ENCODE measurements at places on chromosomes 2 and 18. TPM values are rescaled to one million over a fixed set of nuclear protein-coding genes. Genes with fewer than 3 reads are reported as not detected.

DNA sequence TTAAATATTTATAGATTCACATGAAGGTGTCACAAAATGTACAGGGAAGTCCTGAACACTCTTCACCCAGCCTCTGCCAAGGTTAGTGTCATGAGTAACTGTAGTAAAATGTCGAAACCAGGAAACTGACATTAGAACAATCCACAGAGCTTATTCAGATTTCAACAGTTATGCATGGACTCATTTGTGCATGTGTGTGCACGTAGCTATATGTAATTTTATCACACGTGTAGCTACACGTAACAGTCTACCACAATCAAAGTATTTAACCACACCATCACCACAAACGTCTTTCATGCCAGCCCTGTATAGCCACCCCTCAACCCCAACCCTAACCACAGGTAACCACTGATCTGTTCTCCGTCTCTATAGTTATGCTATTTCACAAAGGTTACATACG lies 211.7 kb upstream of the REV1 start:
- H3K4me1 ChIP-seq: peaks cover 9% of the 10 kb centered on the region
- no peak overlapping the region for H3K4me3 ChIP-seq
- H3K36me3 ChIP-seq: no peaks in the 10 kb centered on the region
- H3K27ac ChIP-seq: no peak overlapping the region
- no peak for DNase-seq

- H3K27me3 ChIP-seq: no peaks in the 10 kb centered on the region
- no peak overlapping the region for H3K27ac ChIP-seq
- peaks cover 14% of the 10 kb centered on the region for H3K4me1 ChIP-seq
- no peak overlapping the region for H3K4me3 ChIP-seq
- no peaks in the 10 kb centered on the region for H3K36me3 ChIP-seq
Observed at GRCh38 chr2:62209427-62209991, 13.6 kb downstream of the B3GNT2 start.

GRCh38 chr2:69667805-69668382 lies 24.4 kb upstream of the AAK1 start:
- no peaks in the 10 kb centered on the region for H3K27me3 ChIP-seq
- no peaks in the 10 kb centered on the region for H3K36me3 ChIP-seq
- DNase-seq: no peak
- H3K27ac ChIP-seq: no peak overlapping the region
- H3K4me1 ChIP-seq: no peaks in the 10 kb centered on the region

- H3K27me3 ChIP-seq: no peaks in the 10 kb centered on the region
- H3K4me1 ChIP-seq: no peaks in the 10 kb centered on the region
- H3K27ac ChIP-seq: no peak overlapping the region
- no peak for DNase-seq
Observed at GRCh38 chr2:184890311-184890710, 292.0 kb downstream of the ZNF804A start.

DNA sequence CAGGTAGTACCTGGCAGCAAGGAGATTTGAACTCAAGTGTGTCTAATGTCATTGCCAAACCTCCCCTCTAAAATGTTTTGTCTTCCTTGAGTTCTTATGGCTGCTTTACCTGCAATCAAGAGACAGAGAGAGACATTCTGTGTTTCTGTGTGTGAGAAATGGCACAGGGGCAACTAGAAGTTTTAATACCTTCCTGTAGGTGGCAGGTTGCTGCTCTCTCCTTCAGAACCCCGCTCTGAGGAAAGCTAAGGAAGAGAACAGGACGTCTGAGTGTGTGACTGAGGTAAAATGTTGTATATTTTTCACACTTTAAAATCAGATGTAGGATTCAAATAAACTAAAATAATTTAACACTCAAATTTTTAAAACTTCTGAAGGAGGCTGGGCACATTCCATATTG lies 19.2 kb downstream of the DTNA start:
- DNase-seq: peak; percentile 12
- H3K4me1 ChIP-seq: no peaks in the 10 kb centered on the region
- H3K4me3 ChIP-seq: no peak overlapping the region
- no peaks in the 10 kb centered on the region for H3K27me3 ChIP-seq
- no peaks in the 10 kb centered on the region for H3K36me3 ChIP-seq

DNA sequence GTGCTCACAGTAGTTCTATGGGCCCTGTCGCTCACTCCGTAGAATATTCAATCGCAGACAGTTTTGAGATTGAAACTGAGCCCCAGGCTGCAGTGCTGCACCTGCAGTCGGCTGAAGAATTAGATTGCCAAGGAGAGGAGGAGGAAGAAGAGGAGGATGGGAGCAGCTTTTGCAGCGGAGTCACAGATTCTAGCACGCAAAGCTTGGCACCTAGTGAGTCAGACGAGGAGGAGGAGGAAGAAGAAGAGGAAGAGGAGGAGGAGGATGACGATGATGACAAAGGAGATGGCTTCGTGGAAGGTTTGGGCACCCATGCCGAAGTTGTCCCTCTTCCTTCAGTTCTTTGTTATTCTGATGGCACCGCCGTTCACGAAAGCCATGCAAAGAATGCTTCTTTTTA lies 115.2 kb downstream of the GALNT3 start:
- no peak overlapping the region for H3K4me3 ChIP-seq
- H3K27ac ChIP-seq: no peak overlapping the region
- H3K27me3 ChIP-seq: no peaks in the 10 kb centered on the region
- DNase-seq: no peak
- H3K4me1 ChIP-seq: no peaks in the 10 kb centered on the region

Gene UCN
- 7.2 TPM for total RNA-seq

DNA sequence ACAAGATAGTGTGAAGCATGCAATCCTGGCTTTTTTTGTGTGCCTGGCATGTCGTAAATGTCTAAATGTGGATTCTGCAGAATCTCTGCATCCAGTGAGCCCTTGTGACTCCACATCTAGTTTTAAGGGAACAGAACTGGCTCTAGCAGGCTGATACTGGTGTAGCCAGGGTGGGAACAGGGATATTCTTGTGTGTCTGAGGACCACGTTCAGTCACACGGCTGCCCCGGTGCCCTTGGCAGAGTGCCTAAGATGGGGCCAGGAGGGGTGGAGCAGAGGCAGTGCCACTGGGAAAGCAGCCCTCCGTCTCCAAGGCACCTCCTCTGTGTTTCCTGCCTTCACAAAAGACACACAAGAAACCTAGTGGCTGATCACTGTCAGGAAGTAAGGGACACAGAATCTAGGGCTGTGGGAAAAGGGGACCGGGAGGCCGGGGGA lies 91.5 kb upstream of the PARD3B start:
- H3K27ac ChIP-seq: no peak overlapping the region
- H3K4me3 ChIP-seq: no peak overlapping the region
- no peaks in the 10 kb centered on the region for H3K36me3 ChIP-seq
- peak; percentile 23 for DNase-seq

- no peaks in the 10 kb centered on the region for H3K36me3 ChIP-seq
- H3K4me1 ChIP-seq: no peaks in the 10 kb centered on the region
- no peaks in the 10 kb centered on the region for H3K27me3 ChIP-seq
- H3K4me3 ChIP-seq: no peak overlapping the region
Observed at GRCh38 chr2:235165631-235166030, 213.8 kb downstream of the SH3BP4 start.

Gene MYO3B
- total RNA-seq: not detected

DNA sequence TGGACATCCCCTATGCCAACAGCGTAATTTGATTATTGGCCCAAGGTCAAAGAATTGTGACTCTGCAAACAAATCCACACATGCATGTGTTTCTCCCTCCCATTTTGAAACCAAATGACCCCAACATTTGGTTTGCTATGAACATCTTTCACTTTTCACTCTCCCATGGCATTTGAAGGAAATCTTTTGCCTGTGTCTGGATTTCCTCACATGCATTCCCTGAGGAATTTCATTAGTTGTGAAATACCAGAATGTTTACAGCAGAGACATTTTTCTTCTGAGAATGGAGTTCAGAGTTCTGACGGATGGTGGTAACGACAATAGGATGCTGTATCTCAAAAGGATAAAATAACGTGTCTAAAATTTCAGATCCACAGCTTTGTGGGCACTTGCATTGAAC lies 60.3 kb upstream of the LMAN1 start:
- no peak for DNase-seq
- no peaks in the 10 kb centered on the region for H3K4me1 ChIP-seq
- H3K36me3 ChIP-seq: no peaks in the 10 kb centered on the region

GRCh38 chr2:67917332-67918054 lies 145.3 kb downstream of the C1D start:
- H3K4me3 ChIP-seq: no peak overlapping the region
- DNase-seq: no peak
- no peaks in the 10 kb centered on the region for H3K4me1 ChIP-seq
- no peak overlapping the region for H3K27ac ChIP-seq
- no peaks in the 10 kb centered on the region for H3K27me3 ChIP-seq
- H3K36me3 ChIP-seq: no peaks in the 10 kb centered on the region

Gene GPR35
- total RNA-seq: not detected

DNA sequence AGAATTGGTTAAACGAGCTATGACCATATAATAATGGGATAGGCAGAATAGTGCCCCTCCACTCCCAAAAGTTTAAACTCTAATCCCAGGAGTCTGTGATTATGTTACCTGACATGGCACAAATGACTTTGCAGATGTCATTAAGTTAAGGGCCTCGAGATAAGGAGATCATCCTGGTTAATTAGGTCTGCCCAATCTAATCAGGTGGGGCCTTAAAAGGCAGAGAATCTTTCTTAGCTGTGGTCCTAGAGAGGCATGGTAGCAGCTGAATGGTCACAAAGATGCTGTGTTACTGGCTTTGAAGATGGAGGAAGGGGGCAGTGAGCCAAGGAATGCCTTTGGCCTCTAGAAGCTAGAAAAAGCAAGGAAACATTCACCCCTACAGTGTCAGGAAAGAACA lies 31.1 kb downstream of the TACR1 start:
- H3K4me3 ChIP-seq: no peak overlapping the region
- no peak for DNase-seq
- no peaks in the 10 kb centered on the region for H3K4me1 ChIP-seq
- no peak overlapping the region for H3K27ac ChIP-seq
- no peaks in the 10 kb centered on the region for H3K36me3 ChIP-seq

DNA sequence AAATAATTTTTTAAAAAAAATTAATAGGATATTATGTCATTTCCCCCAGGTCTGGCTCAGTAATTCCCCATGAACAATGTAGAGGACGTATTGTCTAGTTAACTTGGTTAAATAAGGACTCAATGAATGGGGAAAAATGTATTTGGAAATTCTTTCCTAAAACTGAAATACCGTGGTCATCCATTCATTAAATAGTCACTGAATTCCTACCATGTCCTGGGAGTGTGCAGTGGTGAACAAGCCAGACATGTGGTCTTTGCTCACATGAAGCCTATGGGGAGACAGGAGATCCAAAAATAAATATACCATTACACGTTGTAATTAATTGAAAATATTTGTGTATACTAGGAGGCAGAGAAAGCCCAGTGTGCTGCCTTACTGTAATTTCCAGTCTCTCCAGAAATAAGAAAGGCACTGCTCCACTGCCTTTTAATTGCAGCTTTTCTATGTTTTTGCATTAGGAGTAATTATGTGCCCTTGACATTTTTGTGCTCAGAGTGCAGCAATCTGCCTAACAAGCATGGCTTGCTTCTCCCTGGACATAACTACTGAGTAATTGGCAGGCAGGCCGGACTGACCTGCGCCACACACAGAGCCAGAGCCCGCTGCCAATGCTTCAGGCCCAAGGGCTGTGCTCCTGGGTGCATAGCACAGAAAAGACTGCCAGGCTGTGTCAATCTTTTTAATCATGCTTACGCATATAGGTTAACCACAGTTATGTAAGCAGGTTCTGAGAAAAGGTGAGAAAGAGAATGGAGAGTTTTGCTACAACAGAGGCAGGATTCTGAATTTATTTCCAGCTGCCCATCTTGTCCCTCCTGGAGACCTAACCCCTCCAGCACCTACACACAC lies 22.2 kb upstream of the TTC39C start:
- no peak overlapping the region for H3K4me3 ChIP-seq
- no peaks in the 10 kb centered on the region for H3K27me3 ChIP-seq
- no peaks in the 10 kb centered on the region for H3K36me3 ChIP-seq
- peak overlapping the region; percentile 0 for H3K27ac ChIP-seq
- H3K4me1 ChIP-seq: peaks cover 9% of the 10 kb centered on the region
- DNase-seq: peak; percentile 89

DNA sequence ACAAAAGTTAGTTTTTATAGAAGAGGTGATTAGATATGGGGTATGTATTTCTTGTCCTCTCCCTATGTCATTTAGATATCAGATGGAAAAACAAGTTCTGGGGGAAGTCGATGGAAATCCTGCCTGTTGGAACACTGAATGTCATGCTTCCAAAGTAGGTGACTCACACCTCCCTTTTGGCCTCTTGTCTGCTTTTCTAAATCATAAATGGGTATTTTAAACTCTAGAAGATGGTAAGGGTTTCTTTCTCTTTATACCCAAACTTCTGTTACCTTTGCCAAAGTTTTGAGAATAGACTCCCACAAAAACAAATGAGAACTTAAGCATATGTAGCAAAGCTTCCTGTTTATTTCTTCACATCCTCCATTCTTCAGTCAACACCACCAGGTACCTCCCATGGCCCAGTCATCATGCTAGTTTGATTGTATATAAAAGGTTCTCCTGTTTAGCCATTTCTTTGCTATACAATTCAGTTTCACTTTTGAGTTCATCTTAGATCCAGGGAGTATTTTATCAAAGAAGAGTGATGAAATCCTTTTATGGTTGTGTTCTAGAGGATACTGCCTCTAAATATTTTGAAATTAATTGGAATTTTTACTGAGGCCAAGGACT lies 63.9 kb downstream of the PRKRA start:
- H3K27ac ChIP-seq: no peak overlapping the region
- no peak for DNase-seq
- no peaks in the 10 kb centered on the region for H3K27me3 ChIP-seq
- H3K4me3 ChIP-seq: no peak overlapping the region
- H3K4me1 ChIP-seq: no peaks in the 10 kb centered on the region

Gene IL1RL1
- total RNA-seq: 2.1 TPM

DNA sequence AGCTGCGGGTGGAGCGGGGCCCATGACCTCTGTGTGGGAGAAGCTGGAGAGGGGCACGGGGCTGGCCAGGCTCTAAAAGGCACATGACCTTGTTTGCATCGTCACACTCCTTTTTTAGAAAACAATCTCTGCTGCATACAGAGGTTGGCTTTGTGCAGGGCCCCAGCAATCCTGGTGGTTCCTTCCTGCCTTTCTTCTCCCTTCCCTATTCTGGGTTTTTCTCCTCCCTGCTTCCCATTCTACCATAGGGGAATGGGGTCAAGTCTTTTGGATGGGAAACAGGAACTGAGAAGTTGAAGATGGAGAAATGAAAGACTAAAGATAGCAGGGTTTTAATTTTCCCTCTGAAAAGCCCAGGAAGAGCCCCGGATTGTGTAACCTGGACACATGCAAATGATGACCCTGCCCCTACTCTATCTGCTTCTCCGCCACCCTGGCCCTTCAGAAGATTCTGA lies 53.9 kb downstream of the ASAP2 start:
- H3K27ac ChIP-seq: no peak overlapping the region
- H3K4me3 ChIP-seq: no peak overlapping the region
- H3K27me3 ChIP-seq: no peaks in the 10 kb centered on the region
- H3K36me3 ChIP-seq: no peaks in the 10 kb centered on the region
- no peak for DNase-seq

DNA sequence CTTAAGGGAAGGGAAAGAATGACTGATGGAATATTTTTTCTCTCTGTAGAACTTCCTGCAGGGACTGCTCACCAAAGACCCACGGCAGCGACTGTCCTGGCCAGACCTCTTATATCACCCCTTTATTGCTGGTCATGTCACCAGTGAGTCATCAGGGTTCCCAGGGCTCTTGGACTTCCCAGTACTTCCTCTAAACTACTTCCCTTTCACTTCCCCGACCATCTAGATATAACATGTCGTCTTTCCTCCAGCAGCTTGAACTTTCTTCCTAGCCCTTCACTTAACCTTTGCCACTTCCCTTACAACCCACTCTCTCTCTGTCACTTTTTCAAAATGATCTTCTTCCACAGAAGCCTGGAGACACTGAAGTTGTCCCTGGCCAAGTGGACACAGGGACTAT lies 7.2 kb downstream of the STK36 start:
- H3K4me1 ChIP-seq: no peaks in the 10 kb centered on the region
- no peak overlapping the region for H3K4me3 ChIP-seq
- H3K27ac ChIP-seq: no peak overlapping the region
- H3K36me3 ChIP-seq: peaks cover 30% of the 10 kb centered on the region
- peak; percentile 36 for DNase-seq

Data from adrenal gland (tissue), 19 donors.